Osteocyte (in vitro differentiated cells): ENCODE measurements at places on chromosomes 16 and 17. TPM values are rescaled to one million over a fixed set of nuclear protein-coding genes. Genes with fewer than 3 reads are reported as not detected.
A peak's percentile ranks its signal among the peaks of the same experiment; 100 is the strongest.

DNA sequence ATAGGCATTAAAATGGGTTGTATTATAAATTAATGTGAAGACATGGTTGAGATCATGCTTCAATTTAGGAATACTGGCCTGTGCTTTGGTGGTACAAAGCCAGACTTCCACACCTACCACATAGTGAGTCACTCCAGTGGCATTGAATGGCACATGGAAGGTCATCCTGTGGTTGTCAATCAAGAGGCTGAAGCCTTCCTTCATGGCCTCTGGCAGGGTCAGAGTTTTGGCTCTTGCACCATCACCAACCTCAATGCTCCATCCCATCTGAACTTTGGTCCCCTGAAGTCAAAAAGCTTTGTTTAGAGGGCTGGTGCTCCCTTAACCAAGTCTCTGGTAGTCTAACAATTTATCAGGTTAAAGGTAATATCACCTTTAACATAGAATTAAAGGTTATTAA is 6.1 kb downstream of the ZP2 start:
- H3K27ac ChIP-seq = no peak overlapping the region
- no peaks in the 10 kb centered on the region for H3K4me1 ChIP-seq
- DNase-seq = no peak
- no peak overlapping the region for H3K4me3 ChIP-seq

GRCh38 chr17:60348616-60349015 is 43.3 kb downstream of the USP32 start:
- no peaks in the 10 kb centered on the region for H3K27me3 ChIP-seq
- DNase-seq = no peak
- no peaks in the 10 kb centered on the region for H3K36me3 ChIP-seq
- H3K27ac ChIP-seq = no peak overlapping the region
- peaks cover 17% of the 10 kb centered on the region for H3K4me1 ChIP-seq

DNA sequence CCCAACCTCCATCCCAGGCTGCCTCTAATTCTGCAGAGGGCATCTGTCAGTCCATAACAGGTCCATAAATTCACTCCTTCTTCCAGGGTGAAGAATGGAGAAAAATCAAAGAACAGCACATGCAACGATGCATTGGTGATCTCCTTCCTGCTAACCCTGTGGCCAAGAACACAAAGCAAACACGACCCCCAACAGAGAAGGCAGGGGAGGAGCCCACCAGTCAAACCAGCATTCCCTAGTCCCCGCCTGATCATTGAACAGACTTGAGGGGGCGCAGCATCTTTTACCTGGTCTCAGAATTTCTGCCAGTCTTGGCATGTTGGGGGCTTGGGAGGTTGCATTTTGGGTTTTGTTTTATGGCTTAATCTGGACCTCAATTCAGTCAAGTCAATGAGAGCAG is 476.0 kb downstream of the SLC39A11 start:
- H3K27ac ChIP-seq = no peak overlapping the region

- peak; percentile 88 for DNase-seq
- H3K4me1 ChIP-seq = peaks cover 99% of the 10 kb centered on the region
- H3K27me3 ChIP-seq = no peaks in the 10 kb centered on the region
- H3K36me3 ChIP-seq = no peaks in the 10 kb centered on the region
- H3K27ac ChIP-seq = peak overlapping the region; percentile 100
Measured at GRCh38 chr17:50206604-50207293, 5.3 kb upstream of the COL1A1 start.

- peaks cover 81% of the 10 kb centered on the region for H3K4me1 ChIP-seq
- no peak for DNase-seq
- no peaks in the 10 kb centered on the region for H3K27me3 ChIP-seq
Measured at GRCh38 chr17:913207-913606, 66.4 kb downstream of the NXN start.

DNA sequence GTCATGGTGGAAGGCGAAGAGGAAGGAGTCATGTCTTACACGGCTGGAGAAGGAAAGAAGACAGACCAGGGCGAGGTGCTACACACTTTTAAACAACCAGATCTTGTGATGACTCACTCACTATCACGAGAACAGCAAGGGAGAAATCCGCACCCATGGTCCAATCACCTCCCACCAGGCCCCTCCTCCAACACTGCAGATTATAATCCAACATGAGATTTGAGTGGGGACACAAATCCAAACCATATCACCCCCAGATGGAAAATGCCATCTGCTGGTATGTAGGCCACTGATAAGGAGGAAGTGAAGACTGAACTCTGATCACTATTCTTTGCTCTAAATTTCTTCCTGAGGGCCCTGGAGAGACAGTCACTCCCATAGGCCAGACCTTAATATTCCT is 7.5 kb upstream of the ITGAX start:
- H3K36me3 ChIP-seq = no peaks in the 10 kb centered on the region
- H3K4me1 ChIP-seq = no peaks in the 10 kb centered on the region
- H3K4me3 ChIP-seq = no peak overlapping the region
- DNase-seq = no peak
- H3K27ac ChIP-seq = no peak overlapping the region
- H3K27me3 ChIP-seq = no peaks in the 10 kb centered on the region

DNA sequence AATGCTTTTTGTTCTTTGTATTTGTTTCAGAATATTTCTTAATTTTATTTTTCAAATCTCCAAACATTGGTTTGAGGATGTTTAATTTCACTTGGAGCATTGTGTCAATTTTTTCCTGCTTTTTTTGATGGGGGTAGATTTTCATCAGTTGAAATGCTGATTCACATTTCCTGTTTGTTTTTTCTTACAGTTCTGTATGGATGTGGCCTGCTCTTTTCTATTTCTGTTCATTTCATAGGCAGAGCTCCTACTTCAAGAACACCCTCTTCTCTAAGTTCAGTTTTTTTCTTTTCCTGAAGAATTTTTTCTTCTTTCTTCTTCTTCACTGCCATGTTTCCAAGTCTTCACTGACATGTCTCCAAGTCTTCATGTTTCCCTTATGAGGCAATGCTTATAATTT is 8.8 kb downstream of the MBTD1 start:
- H3K4me1 ChIP-seq = peaks cover 19% of the 10 kb centered on the region
- H3K4me3 ChIP-seq = no peak overlapping the region
- peak overlapping the region; percentile 24 for H3K27ac ChIP-seq
- no peaks in the 10 kb centered on the region for H3K27me3 ChIP-seq

GRCh38 chr17:82752371-82753200 is 721 bp downstream of the TBCD start:
- H3K27me3 ChIP-seq = no peaks in the 10 kb centered on the region
- H3K36me3 ChIP-seq = peaks cover 3% of the 10 kb centered on the region
- H3K4me1 ChIP-seq = peaks cover 34% of the 10 kb centered on the region
- no peak for DNase-seq
- peak overlapping the region; percentile 89 for H3K4me3 ChIP-seq

- no peak for DNase-seq
- H3K4me1 ChIP-seq = peaks cover 94% of the 10 kb centered on the region
- no peak overlapping the region for H3K4me3 ChIP-seq
- H3K36me3 ChIP-seq = no peaks in the 10 kb centered on the region
- H3K27ac ChIP-seq = peak overlapping the region; percentile 92
Measured at GRCh38 chr17:77445760-77446532, 305.2 kb downstream of the SEC14L1 start.

- H3K4me1 ChIP-seq = no peaks in the 10 kb centered on the region
- H3K27me3 ChIP-seq = no peaks in the 10 kb centered on the region
- no peak overlapping the region for H3K4me3 ChIP-seq
- no peak overlapping the region for H3K27ac ChIP-seq
- no peak for DNase-seq
Measured at GRCh38 chr16:75629132-75629531, 6.1 kb upstream of the ADAT1 start.

GRCh38 chr17:76076765-76077583 is 2.0 kb upstream of the ZACN start:
- H3K27me3 ChIP-seq = peaks cover 51% of the 10 kb centered on the region
- H3K36me3 ChIP-seq = no peaks in the 10 kb centered on the region
- DNase-seq = no peak
- peaks cover 15% of the 10 kb centered on the region for H3K4me1 ChIP-seq
- H3K4me3 ChIP-seq = no peak overlapping the region

GRCh38 chr16:20720251-20720650 is 21.4 kb downstream of the THUMPD1 start:
- DNase-seq = no peak
- no peak overlapping the region for H3K4me3 ChIP-seq
- H3K27me3 ChIP-seq = no peaks in the 10 kb centered on the region
- no peaks in the 10 kb centered on the region for H3K36me3 ChIP-seq
- H3K4me1 ChIP-seq = no peaks in the 10 kb centered on the region
- H3K27ac ChIP-seq = no peak overlapping the region

DNA sequence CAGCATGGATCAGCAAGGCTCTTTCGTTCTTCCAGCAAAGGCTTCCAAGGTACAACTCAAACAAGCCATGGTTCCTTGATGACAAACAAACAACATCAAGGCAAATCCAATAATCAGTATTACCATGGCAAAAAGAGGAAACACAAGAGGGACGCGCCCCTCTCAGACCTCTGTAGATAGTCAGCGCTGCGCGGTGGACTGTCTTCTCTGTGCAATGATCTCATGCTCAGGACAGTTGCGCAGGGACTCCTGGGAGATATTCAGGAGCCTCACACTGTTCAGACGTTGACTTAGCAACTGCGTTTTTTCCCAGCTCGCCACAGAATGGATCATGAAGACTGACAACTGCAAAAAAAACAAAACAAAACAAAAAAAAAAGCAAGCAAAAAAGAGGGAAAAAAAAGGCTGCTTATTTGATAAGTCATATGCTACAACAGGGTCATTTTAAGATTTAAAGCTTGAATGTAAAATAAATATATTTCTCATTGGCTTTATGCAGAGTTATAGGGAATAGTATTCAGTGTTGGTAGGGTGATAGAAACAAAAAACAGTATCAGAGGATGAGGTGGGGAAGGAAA is 37.1 kb upstream of the ADCY7 start:
- peaks cover 10% of the 10 kb centered on the region for H3K4me1 ChIP-seq
- peak; percentile 48 for DNase-seq
- no peaks in the 10 kb centered on the region for H3K27me3 ChIP-seq
- H3K4me3 ChIP-seq = no peak overlapping the region

- no peak overlapping the region for H3K27ac ChIP-seq
- peaks cover 35% of the 10 kb centered on the region for H3K27me3 ChIP-seq
- DNase-seq = no peak
- H3K4me3 ChIP-seq = no peak overlapping the region
Measured at GRCh38 chr17:6437466-6437865, 2.5 kb upstream of the AIPL1 start.

DNA sequence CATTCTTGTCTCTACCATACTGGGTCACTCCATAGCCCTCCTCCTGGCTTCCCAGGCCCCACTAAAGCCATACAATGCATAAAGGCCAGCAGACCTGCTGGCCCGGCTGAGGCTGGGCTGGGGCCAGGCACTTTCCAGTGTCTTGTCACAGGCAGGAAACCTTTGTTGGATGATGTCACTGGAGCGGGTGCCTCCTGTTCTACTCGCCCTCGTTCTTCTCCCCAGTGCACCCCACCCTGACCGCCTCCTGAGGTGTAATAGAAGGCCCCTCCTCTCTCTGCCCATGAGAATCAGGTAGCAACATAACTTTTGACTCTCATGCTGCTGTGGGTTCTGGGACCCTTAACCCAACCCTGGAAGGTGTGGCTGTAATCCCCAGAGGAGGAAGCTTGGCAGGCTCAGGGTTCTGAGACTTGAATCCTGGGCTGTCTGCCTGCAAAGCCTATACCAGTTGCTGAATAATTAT is 54.2 kb upstream of the IL34 start:
- peaks cover 40% of the 10 kb centered on the region for H3K4me1 ChIP-seq
- H3K4me3 ChIP-seq = no peak overlapping the region
- no peak for DNase-seq
- no peaks in the 10 kb centered on the region for H3K27me3 ChIP-seq

GRCh38 chr16:27179500-27180072 is 23.7 kb upstream of the KDM8 start:
- H3K27me3 ChIP-seq = peaks cover 8% of the 10 kb centered on the region
- H3K4me3 ChIP-seq = no peak overlapping the region
- no peak overlapping the region for H3K27ac ChIP-seq
- peaks cover 5% of the 10 kb centered on the region for H3K4me1 ChIP-seq

GRCh38 chr17:67503184-67503583 is 126.1 kb downstream of the PITPNC1 start:
- no peak overlapping the region for H3K4me3 ChIP-seq
- no peaks in the 10 kb centered on the region for H3K27me3 ChIP-seq
- DNase-seq = no peak

DNA sequence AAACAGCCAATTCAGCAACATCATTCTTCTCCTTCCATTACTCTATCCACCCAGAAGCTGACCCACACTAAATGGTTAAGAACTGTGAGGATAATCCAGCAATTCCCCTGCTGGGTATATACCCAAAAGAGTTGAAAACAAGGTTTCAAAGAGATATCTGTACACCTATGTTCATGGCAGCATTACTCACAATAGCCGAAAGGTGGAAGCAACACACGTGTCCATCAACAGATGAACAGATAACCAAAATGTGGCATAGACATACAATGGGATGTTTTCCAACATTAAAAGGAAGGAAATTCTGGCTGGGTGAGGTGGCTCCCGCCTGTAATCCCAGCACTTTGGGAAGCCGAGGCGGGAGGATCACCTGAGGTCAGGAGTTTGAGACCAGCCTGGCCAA is 19.9 kb downstream of the MIS12 start:
- DNase-seq = no peak
- no peak overlapping the region for H3K27ac ChIP-seq
- no peak overlapping the region for H3K4me3 ChIP-seq
- no peaks in the 10 kb centered on the region for H3K36me3 ChIP-seq
- no peaks in the 10 kb centered on the region for H3K27me3 ChIP-seq

GRCh38 chr17:2282297-2282873 is 21.2 kb downstream of the SMG6 start:
- peaks cover 33% of the 10 kb centered on the region for H3K36me3 ChIP-seq
- DNase-seq = no peak
- peak overlapping the region; percentile 65 for H3K27ac ChIP-seq
- peaks cover 2% of the 10 kb centered on the region for H3K4me1 ChIP-seq
- no peak overlapping the region for H3K4me3 ChIP-seq

GRCh38 chr16:84369938-84370627 is 1.7 kb downstream of the ATP2C2 start:
- no peak overlapping the region for H3K27ac ChIP-seq
- peaks cover 3% of the 10 kb centered on the region for H3K4me1 ChIP-seq
- DNase-seq = no peak

The EMP2 gene
- total RNA-seq = 4.7 and 5.9 TPM in 2 replicates

The FOXJ1 gene
- total RNA-seq = 0.13 TPM in 2 replicates

The UTP18 gene
- total RNA-seq = 25.3 and 28.0 TPM in 2 replicates

The KRT27 gene
- not detected in 2 replicates for total RNA-seq

The CCL15 gene
- total RNA-seq = not detected in 2 replicates

The ATP5PD gene
- total RNA-seq = 195 and 212 TPM in 2 replicates

The ZCCHC14 gene
- total RNA-seq = 44.8 and 47.7 TPM in 2 replicates

The ANKRD40CL gene
- not detected in 2 replicates for total RNA-seq

The SCARF1 gene
- total RNA-seq = 0.21 and 0.64 TPM in 2 replicates

The RNF112 gene
- 0.39 and 0.89 TPM in 2 replicates for total RNA-seq
